Omental fat pad (tissue), 4 donors: ENCODE measurements at places on chromosomes 2 and 18. TPM values are rescaled to one million over a fixed set of nuclear protein-coding genes. Genes with fewer than 3 reads are reported as not detected.

The NEU4 gene
- total RNA-seq: 0.79 TPM

GRCh38 chr2:71042287-71042686 lies 26.2 kb upstream of the NAGK start:
- no peak for DNase-seq

DNA sequence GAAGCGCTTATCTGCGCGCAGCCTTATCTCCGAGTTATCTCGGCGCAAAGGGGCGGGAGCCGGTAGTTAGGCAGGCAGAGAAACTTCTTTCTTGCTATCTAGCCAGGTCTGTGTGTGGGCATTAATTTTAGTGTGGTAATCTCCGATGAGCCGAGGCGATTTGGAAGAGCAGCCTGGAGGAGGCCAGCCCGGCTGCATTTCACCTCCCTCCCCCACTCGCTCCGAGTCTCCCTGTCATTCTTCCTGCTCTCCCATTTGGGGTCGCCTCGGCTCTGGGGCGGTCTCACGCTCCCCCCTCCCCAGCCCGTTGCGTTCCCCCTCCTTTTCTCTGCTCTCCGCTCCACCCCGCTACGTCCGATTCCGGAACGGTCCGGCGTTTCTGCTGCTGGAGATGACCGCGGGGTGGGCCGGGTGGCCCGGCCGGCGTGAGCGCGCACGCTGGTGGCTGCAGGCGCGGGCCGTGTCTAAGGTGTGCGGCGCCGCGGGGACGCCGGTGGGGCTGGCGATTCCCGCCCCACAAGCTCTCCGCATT lies 566 bp downstream of the GATA6 start:
- no peak for DNase-seq

- no peak for DNase-seq
These were observed 1.4 kb downstream of the LAMA1 start for GRCh38 chr18:7116001-7116730.

- no peak for DNase-seq
These were observed 68.4 kb downstream of the BCL11A start for GRCh38 chr2:60485055-60485454.

GRCh38 chr18:47204908-47205522 lies 28.9 kb upstream of the IER3IP1 start:
- DNase-seq: no peak
